ENCODE measurements at places on chromosomes 4 and X.

GRCh38 chr4:168486912-168487281, 6.6 kb upstream of the DDX60L start:
- no peak for DNase-seq

- DNase-seq = no peak
These were observed 15.5 kb downstream of the CPE start for GRCh38 chr4:165394275-165394674.

- DNase-seq = no peak
These were observed 86.8 kb upstream of the FAM241A start for GRCh38 chr4:112058433-112058832.

GRCh38 chr4:70969076-70969475, 24.4 kb upstream of the DCK start:
- DNase-seq = no peak

GRCh38 chr4:85807247-85807950, 332.4 kb downstream of the ARHGAP24 start:
- no peak for DNase-seq

GRCh38 chrX:114049063-114049462, 534.8 kb upstream of the HTR2C start:
- DNase-seq = no peak

GRCh38 chr4:107519053-107519452, 201.0 kb downstream of the PAPSS1 start:
- DNase-seq = no peak

DNA sequence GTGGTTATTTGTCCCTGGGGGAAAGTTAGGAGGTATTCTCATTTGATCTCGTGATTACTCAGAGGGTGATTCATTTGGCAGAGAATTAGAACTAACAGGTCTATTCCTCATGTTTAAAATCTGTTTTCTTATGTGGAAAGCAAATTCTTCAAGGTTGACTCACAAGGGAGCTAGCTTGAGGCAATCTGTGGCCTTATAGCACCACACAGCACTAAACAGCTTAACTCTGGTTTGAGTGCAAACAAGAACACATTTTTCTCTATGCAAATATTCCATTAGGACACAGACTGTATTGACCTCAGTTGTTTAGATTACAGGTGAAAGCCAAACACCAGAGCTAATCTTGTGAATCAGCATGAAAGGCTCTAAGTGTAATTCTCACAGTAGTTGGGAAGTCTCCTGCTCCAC, 694.4 kb upstream of the POU3F4 start:
- DNase-seq = no peak

- no peak for DNase-seq
These were observed 42.6 kb downstream of the ADGRA3 start for GRCh38 chr4:22473268-22473667.

DNA sequence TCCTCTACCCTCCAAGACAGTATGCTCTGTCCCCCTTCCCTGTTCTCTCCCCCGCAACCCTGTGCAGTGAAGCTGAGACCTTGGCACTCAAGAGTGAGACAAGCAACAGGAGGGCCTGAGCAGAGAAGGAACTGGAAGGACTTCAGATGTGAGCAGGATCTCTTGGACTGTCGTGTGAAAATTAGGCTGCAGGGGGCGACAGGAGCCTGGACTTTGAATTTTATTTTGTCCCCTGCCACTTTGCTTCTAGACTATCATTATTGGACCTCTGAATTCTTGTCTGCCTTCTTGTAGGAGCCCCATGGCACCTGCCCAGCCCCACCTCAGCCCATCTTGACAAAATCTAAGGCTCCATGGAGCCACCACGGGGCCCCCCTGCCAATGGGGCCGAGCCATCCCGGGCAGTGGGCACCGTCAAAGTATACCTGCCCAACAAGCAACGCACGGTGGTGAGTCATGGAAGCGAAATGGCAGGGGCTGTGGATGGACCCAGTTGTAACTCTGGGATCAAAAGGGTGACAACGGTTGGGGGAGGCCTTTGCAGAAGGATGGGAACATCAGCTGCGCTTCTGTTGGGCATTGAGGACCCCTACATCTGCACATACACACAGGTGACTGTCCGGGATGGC, 1.7 kb downstream of the ARAF start:
- DNase-seq = no peak

DNA sequence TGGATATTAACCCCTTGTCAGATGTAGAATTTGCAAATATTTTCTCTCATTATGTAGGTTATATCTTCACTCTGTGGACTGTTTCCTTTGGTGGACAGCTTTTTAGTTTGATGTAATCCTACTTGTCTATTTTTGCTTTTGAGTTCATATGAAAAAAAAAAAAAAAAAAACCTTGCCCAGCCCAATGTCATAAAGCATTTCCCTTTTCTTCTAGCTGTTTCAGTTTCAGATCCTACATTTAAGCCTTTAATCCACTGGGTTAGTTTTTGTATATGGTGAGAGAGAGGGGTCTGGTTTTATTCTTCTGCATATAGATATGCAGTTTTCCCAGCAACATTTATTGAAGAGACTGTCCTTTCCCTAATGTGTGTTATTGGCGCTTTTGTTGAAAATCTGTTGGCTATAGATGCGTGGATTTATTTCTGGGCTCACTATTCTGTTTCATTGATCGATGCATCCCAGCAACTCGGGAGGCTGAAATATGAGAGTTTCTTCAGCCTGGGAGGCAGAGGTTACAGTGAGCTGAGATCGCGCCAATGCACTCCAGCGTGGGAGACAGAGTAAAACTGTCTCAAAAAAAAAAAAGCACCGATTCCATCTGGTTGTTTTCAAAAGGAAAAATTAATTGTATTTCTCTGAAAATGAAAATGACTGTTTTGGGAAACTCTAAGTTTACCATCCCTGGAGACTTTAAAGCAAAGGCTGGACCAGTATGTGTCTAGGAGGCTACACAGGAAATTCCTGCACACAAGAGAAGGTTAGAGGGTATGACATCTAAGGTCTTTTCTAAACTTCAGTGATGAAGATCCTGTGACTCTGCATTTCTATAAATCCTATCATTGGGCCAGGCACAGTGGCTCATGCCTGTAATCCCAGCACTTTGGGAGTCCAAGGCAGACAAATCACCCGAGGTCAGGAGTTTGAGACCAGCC, 35.6 kb downstream of the STEEP1 start:
- no peak for DNase-seq

DNA sequence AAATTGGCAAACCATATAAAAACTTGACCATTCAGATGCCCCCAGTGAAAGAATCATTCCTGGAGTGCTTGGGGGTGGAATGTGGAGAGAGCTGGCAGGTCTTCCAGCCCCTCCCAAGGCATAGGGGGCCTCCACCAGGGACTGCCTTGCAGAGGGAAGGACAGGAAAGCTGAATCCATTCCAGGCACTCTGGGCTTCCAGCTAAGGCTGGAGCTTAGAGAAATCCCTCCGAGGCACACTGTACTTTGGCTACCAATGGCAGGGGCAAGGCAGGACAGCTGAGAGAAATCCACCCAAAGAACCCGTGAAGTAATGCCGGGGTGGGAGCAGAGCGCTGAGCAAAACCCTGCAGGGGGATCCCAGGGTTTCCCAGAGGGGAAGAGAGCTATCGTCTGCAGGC, 4.0 kb downstream of the CENPU start:
- no peak for DNase-seq

DNA sequence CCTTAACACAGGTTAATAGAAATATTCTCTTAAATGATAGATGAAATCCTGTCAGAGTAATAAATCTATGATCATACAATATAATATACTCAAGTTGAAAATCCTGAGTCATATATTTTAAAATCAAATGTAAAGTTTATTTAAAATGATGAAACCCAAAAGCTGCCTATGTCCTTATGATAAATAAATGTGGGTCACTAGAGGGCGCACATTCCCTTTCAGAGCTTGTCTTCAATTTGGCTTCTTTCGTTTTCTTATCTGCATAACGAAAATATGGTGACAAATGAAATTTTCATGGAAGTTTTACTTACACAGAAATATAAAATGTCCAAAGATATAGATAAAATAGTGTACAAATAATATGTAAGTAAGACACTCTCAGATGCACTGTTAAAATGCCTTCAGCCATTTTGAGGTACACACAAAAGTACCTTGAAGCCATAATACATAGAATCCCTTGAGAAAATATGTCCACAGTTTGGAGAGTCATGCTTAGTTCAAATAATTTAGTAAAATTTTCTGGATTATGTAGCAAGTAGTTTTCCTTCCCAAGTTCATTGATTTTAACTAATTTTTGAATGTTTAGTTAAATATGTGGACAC, 680.4 kb downstream of the DMD start:
- peak; percentile 22 for DNase-seq

GRCh38 chr4:120839974-120840751, 82.4 kb downstream of the PRDM5 start:
- DNase-seq = no peak

- no peak for DNase-seq
These were observed 30.4 kb downstream of the CLDN34 start for GRCh38 chrX:9997524-9997923.

- DNase-seq = no peak
These were observed 121.3 kb downstream of the NWD2 start for GRCh38 chr4:37365888-37366287.

DNA sequence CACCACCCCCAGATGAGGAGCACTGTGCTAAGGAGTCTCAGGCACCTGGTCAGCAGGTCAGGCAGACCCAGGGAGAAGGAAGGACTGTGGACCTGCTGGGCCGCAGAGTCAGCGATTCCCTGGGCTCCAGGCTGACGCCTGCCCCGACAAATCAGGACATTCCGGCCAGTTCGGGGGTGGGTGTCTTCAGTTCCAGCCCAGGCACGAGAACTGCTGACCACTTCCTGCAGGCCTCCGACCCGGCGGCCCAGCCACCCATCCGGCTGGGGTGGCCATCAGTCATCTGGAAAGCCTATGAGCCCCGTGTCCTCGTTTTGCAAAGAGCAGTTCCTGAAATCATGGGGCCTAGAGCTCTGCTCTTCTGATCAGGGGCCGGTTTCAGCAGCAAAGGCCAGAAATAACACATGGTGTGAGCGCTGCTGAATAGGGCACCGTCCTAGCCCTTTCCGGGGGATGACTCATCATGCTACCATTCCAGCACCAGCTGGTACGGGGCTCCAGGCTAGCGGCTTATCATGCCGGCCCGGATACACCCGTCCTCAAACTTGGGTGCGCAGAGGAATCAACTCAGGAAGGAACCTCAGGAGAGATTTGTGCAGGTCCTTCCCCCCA, 7.8 kb upstream of the SH3TC1 start:
- no peak for DNase-seq

DNA sequence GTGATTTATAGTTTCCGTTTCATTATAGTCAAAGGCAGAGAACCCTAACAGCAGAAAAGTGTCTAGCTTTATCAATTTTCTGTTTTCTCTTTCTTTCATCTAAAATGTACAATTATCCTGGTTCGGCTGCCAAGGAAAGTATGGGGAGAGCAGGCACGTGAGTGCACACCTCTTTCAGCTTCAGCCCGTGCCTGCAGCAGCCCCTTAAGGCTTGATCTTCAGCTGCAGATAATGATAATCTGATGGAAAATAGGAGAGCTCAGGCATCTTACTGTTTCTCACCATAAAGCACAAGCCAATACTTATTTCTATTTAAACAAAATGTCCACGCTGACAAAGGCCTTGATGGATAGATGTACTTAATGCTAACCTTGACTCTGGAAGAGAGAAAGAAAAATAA, 334.4 kb downstream of the UNC5C start:
- DNase-seq = no peak

GRCh38 chr4:29734343-29735213, 985.6 kb upstream of the PCDH7 start:
- no peak for DNase-seq

DNA sequence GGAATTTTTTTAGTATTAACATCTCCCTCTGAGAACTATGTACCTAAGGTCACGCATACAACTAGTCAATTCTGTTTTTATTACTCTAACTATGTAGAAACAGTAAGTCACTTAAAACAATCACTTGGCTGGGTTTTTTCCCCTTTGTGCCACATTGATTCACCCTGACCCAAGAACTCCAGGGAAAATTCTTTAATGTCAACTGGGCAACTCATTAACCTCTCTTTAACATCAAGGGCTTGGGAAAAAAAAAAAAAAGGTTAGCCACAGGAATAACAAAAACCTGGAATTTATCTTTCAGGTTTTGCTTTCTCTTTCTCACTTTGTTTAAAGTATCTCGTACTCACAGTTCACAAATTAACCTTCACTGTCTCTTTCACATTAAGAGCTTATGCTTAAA, 8.1 kb downstream of the RPL9 start:
- no peak for DNase-seq

GRCh38 chr4:126794363-126794762, 838.4 kb upstream of the INTU start:
- no peak for DNase-seq

GRCh38 chr4:46484881-46485280, 95.0 kb upstream of the GABRA2 start:
- DNase-seq = no peak

GRCh38 chrX:129650821-129651510, 3.8 kb downstream of the APLN start:
- DNase-seq = no peak

DNA sequence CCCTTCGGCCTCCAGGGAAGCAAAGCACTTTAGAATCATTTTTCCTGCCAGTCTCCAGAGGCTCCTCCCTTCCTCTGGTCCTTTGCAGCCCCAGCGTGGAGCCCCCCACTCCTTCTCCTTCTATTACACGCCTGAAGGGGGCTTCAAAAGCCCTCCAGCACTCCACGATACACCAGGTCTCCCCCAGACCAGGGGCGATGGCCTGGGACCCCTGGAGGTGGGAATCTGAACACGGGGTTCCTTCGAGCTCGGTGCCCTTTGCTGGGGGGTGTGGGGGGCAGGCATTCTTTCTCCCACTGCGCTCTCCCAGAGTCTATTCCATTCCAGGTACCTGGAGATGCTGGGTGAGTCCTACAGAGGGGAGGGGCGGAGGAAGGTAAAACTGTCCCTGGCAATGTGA, 97.6 kb downstream of the HMX1 start:
- no peak for DNase-seq

DNA sequence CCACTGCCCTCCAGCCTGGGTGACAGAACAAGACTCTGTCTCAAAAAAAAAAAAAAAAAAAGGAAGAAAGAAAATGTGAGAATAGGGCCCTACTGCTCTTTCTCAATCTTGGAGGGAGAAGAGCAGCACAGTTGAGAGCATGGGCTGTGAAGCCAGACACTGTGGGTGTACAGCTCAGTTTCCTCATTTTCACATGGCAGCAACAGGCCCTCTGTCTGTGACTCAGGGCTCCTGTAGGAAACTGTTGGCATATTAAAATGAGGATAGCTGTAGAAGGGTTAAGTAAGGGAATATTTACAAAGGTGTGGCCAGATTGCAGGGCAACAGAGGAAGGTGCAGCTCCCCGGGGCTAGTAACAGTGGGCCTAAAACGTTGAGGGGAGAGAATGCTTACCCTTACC, 3.4 kb downstream of the AKAP14 start:
- no peak for DNase-seq

- DNase-seq = no peak
These were observed 106.0 kb upstream of the LRPAP1 start for GRCh38 chr4:3638080-3638795.

- DNase-seq = no peak
These were observed 59.4 kb downstream of the QRFPR start for GRCh38 chr4:121321466-121321865.

DNA sequence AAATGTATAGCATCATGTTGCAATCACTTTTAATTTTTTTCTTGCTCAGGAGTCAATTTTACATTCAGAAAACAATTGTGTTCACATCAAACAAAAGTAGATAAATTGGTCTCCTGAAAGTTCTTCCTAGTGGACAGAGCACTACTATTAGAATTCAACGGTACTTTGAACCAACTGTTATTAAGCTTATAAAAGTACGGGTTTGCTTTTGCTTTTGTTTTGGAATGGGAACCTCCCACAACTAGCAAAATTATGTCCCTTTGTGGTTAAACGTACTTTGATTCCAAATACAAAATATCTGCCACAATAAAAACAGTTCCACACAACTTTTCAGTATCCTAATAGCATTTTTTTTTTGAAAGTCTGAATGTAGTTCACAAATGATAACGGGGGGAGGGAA, 8.6 kb upstream of the MAPK10 start:
- DNase-seq = no peak

Measured in stimulated activated naive CD4-positive, alpha-beta T cell (primary cell).